NCI-H2081 treated with DMSO at 0.1 percent for 48 hours (cell line): ENCODE measurements at places on chromosomes 3 and 15.

DNA sequence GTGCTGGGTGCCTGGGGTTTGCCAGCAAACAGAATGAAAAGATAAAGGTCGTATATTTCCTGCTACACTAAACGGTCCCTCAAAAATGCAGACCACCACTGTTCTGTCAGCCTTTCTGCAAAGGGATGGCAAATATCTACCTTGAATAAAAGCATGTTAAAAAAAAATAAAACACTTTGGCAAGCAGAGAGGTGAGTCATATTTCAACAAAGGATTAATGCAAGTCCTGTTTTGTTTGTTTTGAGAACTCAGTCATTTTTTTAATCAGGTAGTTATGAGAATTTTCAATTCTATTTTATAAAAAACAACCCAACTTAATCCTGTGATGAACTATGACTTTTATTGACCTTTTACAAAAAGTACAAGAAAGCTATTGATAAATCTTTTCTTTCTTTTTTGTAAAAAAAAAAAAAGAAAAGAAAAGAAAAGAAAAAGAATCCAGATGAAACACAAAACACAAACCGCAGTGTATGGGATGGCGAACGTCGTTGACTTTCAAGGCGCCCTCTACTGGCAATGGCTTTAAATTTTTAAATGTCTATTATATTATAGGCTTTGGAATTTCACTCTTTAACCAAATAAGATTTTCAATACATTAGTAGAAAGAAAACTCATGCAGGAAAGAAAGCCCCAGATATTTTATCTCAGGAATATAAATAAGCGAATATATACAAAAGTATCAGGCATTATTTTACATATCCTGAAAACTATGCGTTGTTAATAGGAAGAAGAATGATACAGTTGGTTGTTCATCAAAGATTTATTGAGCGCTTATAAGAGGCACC, 87.8 kb downstream of the NCEH1 start:
- no peak for DNase-seq

- DNase-seq: no peak
Measured at GRCh38 chr15:67083135-67083762, 17.8 kb downstream of the SMAD3 start.

DNA sequence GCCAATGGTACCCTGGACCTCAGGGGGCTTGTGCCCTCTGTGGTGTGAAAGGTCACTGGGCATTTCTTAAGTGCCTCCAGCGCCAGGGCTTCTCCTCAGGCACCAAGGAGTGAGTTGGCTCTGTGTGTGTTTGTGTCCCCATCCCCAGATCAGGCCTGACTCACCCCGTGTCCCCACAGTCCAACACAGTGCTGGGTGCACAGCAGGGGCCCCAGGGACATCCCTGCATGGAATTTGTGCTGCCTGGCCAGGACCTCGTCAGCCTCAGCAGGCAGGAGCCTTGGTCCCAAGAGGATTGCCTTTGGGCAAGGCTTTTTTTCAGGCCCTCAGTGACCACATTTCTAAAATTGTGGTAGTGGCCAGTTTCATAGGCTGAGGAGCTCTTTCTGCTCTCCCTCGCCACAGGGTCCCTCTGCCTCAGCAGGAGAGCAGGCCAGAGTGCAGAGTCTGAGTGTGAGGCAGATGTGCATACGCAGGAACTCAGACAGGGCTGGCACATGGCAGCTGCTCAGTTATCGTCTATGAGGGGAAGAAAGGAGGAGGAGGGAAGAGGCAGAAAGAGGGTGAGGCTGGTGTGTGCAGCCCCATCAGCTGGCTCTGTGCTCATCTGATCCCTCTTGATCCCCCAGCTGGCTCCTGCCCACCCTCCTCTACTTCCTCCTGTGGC, 215.6 kb downstream of the RPLP1 start:
- no peak for DNase-seq

DNA sequence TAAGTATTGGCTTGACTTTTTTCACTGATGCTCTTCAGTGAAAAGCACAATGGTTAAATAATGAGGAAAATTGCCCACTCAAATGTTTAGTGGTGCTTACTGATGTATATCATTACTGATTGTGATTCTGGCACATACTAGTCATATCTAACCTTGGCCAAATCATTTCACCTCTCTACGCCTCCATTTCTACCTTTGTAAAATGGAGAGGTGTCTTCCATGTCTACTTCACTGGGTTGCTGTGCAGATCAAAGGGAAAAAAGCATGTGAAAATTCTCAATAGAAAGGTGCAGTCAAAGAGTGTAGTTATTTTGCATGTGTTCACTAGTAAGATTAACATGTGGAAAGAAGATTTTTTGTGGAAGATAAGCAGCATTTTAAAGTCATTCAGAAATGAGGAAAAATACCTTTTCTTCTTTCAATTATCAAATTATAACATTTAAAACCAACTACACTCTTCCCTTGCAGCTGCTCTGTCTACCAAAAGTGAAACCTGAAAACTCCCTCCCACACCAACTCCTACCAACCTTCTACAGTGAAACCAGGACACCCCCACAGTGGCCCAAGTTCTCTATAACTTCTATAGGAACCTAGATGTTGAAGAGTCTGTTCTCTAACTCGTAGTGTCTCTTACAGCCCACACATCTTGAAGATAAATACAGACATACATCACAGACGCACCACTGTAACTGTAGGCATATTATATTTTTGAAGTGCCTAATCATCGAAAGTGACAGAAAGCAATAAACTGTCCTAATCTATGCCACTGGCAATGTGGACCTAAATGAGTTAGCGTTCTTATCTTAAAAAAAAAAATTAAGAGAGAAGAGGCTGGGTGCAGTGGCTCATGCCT, 1.4 kb downstream of the CD200R1 start:
- DNase-seq: no peak

- no peak for DNase-seq
Measured at GRCh38 chr3:53223025-53223424, 32.8 kb downstream of the TKT start.

GRCh38 chr3:20573175-20573574, 387.2 kb upstream of the SGO1 start:
- DNase-seq: no peak

GRCh38 chr3:138082085-138082991, 33.1 kb downstream of the DZIP1L start:
- no peak for DNase-seq

DNA sequence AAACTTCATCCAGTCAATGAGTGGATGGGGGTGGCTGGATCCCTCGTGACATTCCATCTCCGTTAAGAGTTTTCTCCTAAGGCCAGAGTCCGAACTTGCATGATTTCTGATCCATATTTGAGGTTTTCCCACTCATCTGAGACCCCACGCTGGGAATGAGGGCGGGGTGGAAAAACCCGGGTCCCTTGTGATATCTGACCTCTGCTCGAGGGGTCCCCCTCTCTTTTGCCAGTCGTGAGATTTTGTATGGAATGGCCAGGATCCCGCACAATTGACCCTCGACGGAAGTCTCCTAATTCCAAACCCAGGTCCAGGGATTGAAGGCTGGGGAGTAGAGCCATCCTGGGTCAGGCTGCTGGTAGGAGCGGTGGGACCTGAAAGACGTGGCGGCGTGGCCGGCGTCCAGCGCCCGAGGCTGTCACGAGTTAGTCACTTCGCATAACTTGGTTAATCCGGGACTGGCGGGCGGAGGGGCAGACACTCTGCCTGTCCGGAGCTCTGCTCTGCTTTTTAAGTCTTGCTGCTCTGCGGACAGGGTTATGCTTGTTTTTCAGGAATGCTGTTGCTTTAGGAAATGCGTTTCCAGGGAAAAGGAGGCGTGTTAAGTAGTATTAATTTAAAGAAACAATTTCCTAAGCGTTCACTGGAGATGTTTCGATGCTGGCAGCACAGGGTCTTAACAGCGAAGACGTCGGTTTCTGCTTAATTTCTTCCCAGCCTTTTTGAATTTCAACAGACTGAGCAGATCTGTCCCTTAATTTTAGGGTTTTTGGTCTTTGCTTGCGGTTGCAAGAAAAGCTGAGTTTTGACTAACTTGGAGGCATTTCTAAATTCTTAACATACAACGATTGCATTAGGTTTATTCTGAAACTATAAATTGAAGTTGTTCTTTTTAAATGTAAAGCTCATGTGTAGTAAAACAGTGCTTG, 69.7 kb upstream of the LRRFIP2 start:
- DNase-seq: no peak

DNA sequence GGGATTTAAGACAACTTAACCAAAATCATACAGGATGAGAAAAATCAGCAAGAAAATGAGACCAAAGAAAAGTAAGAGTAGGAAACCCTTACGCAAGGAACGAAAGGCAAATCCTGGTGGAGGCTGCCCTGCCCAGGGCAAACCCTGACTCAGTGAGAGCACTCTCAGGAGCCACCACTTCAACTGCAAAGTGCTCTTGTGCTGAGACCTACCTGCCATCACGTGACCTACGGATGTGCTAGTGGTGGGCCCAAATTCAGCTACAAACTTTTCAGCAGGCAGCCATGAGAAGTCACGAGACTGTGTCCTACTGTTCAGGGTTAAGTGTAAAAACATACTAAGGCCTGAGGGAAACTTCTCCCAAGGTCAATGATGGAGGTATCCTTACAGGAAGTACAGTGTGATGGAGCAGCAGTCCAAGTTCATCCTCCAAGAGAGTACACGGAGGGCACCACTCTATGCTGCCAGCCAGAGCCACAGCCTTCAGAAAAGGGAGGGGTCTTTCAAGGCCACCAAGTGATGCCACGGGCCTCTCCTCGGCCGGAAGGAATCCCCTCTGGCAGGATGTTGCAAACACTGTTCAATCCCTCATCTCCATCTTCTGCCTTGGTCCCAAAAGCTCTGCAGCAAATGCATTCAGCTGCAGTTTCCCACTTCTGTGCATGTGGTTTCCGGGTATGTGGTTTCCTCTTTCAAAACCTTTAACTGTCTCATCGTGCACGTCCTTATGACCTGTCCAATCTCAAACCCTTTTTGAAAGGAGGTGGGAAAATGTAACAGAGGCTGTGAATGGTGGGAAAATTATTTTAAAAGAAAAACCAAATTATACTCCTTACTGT, 9.5 kb downstream of the CHSY1 start:
- DNase-seq: no peak

- DNase-seq: no peak
Measured at GRCh38 chr3:167318996-167319615, 61.0 kb downstream of the ZBBX start.

GRCh38 chr3:138418601-138419206, 15.7 kb upstream of the ESYT3 start:
- DNase-seq: no peak

DNA sequence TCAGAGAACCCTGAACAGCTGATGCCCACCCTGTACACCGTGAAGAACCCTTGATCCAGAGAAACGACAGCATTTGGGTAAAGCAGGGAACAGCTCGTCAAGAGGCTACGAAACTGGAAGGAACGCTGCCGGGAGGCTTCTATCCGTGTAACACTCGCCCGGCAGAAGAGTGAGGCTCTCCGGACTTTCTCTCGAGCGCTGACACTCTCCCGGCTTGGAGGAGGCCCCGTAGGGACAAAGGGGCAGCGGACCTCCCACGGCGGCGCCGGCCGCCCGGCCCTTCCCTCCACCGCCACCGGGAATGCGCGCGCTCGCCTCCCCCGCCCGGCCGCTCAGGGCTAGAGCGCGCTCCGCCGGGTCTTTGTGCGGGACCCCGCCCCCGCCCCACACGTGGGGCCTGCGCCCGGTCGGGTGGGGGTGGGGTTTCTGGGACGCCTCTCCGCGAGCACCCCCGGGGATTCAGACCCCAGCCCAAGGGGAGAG, 1.7 kb downstream of the HYAL2 start:
- DNase-seq: no peak

DNA sequence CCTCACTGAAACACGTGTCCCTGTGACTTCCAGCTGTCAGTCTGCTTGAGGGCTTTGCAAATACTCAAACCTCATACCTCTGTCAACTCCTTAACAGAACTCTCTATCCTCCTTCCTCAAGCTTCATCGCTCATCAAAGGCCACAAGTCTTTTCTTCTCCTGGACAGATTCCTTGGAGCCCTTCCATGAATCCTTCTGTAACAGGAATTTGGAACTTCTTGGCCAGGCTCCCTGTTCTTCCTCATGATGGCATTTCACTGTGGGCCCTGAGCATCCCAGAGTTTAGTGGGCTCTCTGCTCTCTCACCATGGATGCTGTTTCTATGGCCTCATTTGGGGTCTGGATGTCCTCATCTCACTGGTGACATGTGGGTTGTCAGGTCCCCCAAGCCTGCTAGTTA, 105.0 kb upstream of the TLE3 start:
- no peak for DNase-seq

DNA sequence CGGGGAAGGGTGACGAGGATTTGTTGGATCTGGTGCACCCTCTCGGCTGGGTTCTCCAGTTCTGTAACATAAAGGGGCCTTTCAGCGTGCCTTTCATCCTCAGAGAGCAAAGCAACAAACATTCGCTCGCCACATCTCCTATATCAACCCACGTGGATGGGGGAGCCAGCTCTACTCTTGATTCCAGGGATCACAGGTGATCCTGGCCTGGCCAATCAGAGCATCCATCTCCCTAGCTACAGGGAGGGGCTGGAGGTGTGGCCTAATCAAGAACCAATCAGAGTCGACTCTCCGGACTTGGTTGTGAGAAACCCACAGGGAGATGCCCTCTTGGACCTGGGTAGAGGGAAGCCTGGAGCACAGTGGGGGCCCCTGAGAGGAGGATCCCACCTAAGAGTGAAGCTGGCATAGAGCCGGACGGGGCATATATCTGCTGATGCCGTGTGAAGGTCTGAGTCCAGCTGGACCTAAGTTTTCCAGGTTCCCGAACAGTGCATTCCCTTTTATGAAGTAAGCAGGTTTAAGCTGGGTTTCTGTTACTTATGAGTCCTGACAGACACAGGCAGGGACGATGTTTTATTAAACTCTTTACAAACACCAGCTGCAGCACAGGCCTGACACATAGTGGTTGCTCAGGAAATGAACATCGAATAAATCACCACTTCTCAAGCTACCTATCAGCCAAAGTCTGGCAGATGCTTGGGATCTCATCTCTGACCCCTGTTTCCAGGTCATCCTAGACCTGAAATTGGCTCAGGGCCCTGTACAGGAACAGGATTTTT, 50.7 kb upstream of the RAD18 start:
- DNase-seq: no peak

DNA sequence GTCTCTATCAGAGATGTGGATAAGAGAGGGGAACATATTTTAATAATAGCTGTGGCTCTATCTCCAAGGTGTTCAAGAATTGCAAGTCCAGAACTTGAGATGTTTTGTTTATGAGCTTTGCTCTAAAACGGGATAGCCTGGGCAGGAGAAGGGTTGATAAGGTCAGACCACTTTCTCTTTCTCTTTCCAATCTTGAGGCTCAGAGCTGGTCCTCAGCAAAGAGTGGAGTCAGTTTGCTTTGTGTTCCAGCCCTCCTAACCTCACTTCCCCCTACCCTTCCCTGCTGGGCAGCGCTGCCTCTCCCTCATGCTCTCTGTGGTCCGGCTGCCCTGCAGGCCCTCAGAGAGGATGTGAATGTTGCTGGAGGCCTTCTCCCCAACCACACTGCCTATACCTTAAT, 13.8 kb downstream of the KLHL6 start:
- no peak for DNase-seq

GRCh38 chr3:124634210-124635168, 95.8 kb upstream of the UMPS start:
- DNase-seq: no peak

DNA sequence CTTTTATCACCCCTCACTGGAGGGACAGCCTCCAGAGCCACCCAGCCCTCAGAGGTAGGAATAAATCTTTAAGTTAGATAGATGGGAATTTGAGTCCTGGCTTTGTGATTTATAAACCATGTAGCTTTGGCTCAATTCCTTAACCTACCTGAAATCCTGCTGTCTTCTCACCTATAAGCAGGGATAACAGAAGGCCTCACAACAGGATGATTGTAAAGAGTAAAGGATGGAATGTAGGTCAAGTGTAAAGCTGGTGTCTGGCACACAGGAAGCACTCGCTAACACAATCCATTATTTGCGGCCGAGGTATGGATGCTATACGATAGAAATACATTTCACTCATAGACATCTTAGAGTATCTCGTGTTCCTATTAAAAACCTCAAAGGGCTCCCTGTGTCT, 162.9 kb upstream of the LRTM1 start:
- DNase-seq: no peak
